ENCODE measurements at places on chromosomes 13 and 19.
A peak's percentile ranks its signal among the peaks of the same experiment; 100 is the strongest.

DNA sequence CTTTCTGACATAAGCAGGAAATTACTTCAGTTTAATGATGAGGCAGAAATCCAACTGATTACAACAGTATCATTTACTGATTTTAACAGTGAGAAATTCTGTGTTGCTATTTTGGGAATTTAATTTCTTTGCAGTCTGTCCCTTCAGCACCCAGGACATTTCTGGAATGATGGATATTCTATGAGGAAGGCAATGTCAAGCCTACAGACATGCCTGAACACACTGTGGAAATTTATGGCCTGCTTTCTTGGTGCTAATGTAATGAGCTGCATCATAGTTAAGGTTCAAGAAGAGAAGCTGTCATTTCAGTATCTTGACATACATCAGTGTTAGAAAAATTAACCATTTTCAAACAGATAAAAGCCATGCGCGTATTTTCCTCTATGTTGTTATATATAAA is 87.7 kb downstream of the SLITRK1 start:
- no peak for DNase-seq

DNA sequence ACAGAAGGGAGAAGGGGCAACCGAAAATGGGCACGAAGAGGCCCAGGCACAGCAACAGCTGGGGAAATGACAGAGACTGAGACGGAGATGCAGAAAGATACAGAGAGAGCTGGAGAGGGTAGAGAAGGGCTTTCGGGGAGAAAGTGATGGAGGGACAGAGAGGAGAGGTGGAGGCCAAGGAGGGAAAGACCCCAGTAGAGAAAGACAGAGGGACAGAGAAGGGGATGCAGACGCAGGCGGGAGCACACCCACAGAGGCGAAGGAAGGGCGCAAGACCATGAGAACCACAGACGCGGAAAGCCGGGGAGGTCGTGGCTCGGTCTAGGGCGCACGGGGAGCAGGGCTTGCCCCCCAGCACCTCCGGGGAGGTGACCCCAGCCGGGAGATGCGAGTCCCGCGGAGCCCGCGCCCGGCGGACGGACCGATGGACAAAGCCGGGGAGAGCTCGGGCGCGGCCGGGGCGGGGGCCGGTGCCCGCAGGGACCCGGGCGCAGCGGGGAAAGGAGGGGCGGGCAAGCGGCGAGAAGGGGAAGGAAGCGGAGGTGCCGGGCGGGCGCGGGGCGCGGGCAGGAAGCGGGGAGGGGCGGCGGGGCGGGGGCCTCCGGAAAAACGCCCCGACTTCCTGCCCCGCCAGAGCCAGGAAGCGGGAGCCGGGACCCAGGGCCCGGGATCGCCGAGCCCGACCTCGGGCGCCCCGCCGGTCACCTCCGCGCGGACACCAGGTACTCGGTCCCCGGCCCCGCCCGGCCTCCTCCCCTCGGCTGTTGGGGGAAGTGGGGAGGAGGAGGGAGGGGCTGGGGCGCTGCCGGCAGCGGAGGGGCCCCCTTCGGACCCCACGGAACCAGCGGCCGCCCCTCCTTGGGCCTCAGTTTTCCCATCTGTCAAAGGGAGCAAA is at the start of gene ARHGEF1:
Gene ARHGEF1 (plus strand): TSS at position 617 of the 895 bp plus-strand sequence. CDS start 4,899 bp downstream, outside the sequence.
- peak; percentile 70 for DNase-seq

GRCh38 chr19:14475251-14476073 is at the start of gene PTGER1:
Gene PTGER1 (minus strand): TSS chr19:14475354. CDS start chr19:14474320, 1,034 bp downstream.
- DNase-seq = no peak

DNA sequence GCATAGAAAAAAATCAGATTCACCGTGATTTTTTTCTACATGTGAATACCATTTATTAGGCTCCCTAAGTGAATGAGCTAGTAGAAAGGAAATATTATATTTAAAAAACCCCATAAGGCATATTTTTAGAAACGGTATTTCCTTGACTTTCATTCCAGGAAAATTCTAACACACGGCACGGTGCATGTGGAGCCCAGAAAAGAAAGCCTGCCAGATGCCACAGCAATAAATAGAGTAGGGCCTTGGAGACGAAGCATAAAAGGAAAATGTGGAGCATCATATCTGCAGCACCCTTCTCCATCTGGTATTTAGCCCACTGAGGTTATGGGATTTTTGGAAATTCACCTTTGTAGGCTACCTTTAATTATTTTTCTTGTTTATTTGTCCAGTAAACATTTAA is 314.4 kb downstream of the ENOX1 start:
- DNase-seq = no peak

DNA sequence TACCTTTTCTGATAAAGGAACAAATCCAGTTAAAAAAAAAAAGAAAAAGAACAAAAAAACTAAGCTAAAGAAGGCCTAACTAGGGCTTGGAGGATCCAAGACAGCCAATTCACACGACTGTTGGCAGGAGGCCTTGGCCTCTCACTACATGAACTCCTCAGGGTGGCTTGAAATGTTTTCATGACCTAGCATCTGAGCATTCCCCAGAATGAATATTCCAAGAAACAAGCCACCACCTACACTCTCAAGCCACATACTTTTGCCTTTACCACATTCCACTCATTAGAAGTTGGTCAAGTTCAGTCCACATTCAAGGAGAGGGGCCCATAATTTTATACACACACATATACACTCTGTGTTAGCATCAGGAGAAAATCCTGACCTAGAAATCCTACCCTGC is 97.6 kb upstream of the SIAH3 start:
- DNase-seq = no peak

DNA sequence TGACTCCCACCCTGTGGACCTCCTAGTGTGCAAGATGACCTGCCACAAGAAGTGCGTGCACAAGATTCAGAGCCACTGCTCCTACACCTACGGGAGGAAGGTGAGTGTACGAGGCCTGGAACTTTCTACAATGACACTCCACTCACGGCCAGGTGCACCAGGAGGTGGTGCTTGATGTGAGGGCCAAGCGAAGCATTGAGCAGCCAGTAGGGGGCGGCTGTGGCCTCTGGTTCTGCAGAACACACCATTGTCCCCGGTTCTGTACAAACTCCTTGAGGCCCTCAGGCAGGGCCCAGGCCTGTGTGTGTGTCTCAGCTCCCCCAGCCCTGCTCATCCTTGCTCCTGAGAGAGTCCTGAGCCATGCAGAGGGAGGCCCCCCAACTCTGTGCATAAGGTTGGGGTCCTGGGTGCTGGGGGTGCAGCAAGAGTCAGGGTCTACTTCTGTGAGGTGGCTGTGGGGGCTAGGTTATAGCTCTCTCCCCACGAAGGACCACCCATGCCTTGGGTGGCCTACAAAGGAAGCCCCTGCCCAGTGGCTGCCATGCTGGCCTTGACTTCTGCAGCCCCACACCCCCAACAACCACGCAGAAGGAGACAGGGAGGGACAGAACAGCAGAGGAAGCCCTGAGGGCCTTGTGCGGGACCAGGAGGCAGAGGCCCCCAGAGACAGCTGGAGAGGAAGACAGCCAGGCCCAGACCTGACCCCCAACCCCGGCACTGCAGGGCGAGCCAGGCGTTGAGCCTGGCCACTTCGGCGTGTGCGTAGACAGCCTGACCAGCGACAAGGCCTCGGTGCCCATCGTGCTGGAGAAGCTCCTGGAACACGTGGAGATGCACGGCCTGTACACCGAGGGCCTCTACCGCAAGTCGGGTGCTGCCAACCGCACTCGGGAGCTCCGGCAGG is 9.7 kb upstream of the USE1 start:
- DNase-seq = peak; percentile 65

DNA sequence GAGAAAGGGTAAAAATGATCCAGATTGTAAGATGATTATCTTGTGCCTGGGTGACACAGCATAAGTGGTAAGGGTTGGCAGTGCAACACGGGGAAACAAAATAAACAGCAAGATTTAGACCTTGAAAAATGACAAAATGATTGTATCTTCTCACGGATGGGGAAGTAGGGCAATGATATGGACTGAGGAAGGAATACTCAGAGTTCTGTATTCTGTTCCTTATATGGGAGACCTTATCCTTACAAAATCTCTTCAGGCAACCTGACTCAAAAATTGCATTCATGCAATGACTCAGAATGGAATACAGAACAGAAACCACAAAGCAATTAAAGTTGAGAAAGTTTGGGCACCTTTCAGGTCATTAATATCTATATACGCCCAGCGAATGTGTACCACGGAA is 149.0 kb downstream of the HS6ST3 start:
- no peak for DNase-seq

DNA sequence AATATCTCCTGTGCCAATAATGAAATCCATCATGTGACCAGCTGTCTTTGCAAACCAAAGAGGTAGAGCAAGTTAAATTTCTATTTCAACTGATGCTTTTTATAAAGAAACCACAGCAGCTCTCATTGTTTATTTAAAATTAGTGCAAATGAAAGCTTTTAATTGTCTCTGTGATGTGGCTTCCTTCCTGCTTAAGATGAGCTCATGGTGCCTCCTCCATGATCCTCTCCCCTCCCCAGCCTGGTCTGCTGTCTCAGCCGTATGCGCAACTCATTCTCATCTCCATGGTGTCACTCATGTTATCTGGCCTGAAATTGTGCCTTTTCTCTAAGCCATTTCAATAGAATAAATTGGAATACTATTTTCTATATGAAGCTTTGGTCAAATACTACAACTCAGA is 270.6 kb downstream of the FGF14 start:
- no peak for DNase-seq

- no peak for DNase-seq
These were observed 66.4 kb upstream of the USP29 start for GRCh38 chr19:57053401-57053800.

GRCh38 chr13:77742801-77743200 is 45.3 kb downstream of the SLAIN1 start:
- no peak for DNase-seq

DNA sequence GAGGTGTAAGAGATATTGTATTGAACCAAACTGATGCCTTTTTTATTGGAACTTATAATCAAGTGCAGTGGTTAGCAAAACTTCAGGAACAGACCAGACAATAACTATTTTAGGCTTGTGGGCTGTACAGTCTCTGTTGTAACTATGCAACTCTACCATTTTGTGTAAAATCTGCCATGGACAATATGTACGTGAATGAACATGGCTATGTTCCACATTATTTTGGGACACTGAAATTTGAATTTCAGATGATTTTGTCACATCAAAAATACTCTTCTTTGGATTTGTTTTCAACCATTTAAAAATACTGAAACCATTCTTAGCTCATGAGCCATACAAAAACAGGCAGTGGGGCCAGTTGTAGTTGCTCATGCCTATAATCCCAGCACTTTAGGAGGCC is 27.9 kb upstream of the PEG3 start:
- no peak for DNase-seq

DNA sequence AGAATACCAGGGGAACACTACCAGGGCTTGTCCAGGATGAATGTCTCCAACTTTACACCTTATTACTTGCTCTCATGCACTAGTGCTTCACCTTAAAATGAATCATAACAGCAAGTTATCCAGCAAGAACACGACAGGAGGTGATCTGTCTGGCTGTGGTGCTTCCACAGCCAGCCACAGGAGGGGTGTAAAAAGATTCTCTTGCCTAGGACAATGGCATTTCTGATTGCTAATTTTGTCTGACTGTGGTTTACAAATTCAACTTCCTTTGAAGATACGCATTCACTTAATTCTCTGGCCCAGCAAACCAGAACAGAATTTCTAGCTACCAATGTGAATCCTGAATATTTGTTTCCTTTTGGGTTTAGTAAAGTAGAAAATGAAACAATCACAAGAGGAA is 23.1 kb upstream of the COG3 start:
- no peak for DNase-seq

DNA sequence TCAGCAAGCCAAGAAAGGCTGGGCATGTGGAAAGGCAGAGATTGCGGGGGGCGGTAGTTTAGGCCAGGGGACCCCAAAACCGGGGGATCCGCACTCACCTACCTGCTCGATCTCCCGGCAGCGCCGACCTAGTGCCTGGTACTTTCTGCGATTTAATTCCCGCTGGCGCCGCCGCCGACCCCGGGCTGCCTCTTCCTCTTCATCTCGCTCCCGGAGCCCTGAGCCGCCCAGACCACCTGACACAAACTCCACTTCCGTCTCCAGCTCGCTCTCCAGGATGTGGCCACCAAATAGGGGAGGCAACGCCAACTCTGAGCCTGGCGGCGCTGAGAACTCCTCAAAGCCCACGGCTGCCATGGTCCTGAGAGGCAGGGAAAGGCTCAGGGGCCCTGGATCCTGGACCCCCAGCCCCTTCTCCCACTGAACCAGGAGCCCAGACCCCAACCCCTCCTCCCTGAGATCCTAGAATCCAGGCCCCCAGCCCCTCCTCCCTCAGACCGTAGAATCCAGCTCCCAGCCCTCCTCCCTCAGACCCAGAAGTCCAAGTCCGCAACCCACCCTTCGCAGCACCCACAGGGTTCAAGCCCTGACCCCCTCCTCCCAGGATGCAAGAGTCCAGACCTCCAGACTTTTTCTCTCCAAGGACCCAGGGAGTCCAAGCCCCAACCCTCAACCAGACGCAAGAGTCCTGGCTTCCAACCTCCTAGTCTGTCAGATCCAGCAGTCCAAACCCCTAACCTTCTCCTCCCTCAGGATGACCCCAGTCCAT is 933 bp downstream of the TFPT start:
- peak; percentile 62 for DNase-seq

GRCh38 chr13:79149210-79149609 is 256.8 kb downstream of the RBM26 start:
- DNase-seq = no peak

- DNase-seq = no peak
These were observed 319.0 kb downstream of the KCNRG start for GRCh38 chr13:50334115-50334778.

GRCh38 chr13:20077086-20077485 is 83.8 kb downstream of the GJA3 start:
- no peak for DNase-seq

DNA sequence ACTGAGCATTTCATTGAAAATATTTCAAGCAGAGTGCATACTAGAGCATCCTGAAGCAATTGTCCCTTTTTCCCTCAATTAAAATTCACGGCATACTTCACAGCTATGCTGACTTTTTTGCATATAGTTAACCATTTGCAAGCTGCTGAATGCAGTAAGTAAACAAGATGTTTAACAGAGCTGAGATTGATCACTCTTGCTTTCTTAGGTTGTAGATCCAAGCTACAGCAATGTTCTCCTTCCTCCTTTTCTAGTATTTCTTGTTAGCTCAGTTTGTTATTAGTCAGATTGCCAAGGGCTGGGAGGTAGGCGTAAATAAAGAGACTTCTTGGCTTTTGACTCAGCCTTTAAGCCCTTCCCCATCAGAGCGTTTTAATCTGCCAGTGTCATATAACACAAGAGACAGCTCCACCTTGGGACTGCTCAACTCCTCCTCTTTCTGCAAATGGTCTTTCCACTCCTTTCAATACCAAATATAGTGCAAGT is at the start of gene SLITRK6:
Gene SLITRK6 (minus strand): TSS at position 323 of the 486 bp plus-strand sequence. CDS start 2,911 bp downstream, outside the sequence.
- DNase-seq = no peak

- no peak for DNase-seq
These were observed 4.7 kb upstream of the METTL21C start for GRCh38 chr13:102699504-102699903.

DNA sequence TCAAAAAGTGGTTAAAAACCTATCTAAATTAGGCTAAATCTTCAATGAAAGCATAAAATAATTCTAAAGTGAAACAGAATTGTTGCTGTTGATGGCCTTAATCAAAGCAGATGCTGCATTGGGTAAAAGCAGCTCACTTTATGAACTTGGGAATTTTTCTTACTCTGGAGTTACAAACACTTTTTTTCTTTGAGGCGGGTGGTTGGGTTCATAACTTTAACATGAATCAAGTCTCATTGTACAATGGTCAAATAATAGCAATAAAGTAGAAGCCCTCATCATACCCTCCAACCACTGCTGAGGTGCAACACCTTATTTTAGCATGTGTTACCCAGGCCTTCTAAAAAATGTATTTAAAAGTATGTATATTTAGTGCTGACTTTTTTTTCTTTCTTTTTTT is 29.1 kb downstream of the NUP58 start:
- no peak for DNase-seq

Measured in OCI-LY7 (cell line).